ENCODE measurements at places on chromosomes 1 and 21.

- no peak for DNase-seq
Observed at GRCh38 chr1:163570071-163570470, 248.3 kb downstream of the NUF2 start.

DNA sequence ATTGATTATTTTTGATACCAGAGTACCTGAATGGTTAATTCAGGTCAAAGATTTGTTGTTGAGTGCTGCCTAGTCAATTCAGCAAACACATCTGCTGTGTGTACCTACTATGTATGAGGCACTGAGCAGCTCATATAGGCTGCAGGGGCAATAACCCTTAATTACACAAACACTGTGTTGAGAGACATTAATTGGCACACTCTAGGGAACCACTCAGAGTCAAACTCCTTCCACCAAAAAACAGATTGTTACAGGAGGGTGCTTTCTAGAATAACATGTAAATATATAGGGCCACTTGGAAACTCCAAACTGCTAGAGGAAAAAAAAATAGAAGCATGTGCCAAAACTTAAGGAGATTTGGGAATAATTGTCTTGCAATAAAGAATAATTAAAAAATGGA, 31.3 kb downstream of the UBE2U start:
- DNase-seq = no peak

- no peak for DNase-seq
Observed at GRCh38 chr1:89274411-89274857, 1.8 kb upstream of the GBP5 start.

- DNase-seq = no peak
Observed at GRCh38 chr1:247681288-247681897, 1.9 kb upstream of the OR13G1 start.

GRCh38 chr1:16172964-16173446, 17.1 kb upstream of the EPHA2 start:
- no peak for DNase-seq

DNA sequence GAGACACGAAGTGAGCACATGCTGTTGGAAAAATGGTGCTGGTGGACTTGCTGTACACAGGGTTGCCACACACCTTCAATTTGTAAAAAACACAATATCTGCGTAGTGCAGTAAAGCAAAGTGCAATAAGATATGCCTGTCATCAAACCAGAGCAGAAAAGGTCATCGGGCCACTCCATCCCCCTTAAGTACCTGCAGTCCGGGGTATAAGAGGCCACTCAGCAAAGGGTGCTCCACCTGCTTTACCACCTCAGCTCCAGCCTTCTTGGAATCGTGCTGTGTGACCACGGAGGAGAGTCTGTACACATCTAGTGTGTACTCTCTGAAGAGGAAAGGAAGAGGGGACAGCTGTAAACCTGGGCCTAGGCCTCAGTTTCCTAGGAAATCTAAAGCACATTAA, 10.9 kb downstream of the YARS1 start:
- no peak for DNase-seq

GRCh38 chr1:72137656-72138055, 144.7 kb downstream of the NEGR1 start:
- no peak for DNase-seq

GRCh38 chr21:37912616-37913015, 3.6 kb downstream of the KCNJ6 start:
- DNase-seq = no peak

DNA sequence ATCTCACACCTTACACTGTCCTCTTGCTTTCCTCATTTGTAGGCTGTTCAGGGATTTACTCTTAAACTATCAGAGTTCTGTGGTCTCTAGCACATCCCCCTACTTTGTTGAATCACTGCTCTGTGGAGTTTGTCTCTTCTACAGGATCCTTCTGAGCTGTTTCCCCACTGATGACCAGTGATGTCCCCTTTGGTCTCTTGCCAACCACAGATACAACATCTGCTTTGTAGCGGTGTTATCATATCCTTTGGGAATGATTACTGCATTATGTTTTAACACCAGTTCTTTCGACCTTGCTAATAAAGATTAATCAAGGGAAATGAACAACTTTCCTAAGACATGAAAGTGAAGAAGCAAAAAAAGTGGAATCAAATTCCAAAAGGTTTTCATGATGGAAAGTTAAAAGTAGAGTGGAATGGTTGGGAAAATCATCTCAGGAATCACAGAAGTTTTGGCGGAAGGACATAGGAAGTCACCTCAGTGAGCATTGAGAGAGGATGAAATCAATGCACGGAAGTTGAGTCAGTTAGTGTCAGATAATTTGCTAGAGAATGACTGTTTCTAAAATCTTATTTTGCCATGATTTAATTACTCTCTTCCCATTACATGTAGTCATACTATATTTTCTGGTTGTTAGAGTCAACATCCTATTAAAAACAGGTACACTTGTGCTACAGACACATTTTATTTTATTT, 11.2 kb downstream of the OR10K2 start:
- DNase-seq = no peak

DNA sequence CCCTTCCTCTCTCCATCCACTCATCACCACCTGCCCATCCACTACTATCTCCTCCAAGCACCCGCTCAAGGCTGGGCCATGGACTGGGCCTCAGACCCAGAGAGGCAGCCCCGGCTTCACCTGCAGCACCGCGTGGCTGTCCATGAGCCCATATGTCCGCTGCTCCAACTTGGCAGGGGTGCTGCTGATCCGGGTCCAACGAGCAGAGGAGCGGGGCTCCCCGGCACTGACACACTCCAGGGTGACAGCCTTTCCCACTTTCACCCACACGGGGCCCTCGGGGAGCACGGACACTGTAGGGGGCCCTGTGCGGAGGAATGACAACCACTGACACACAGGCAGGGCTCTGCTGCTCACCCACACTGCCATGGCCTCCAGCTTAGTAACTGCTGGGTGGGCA, 28.9 kb downstream of the LDLRAD2 start:
- no peak for DNase-seq

DNA sequence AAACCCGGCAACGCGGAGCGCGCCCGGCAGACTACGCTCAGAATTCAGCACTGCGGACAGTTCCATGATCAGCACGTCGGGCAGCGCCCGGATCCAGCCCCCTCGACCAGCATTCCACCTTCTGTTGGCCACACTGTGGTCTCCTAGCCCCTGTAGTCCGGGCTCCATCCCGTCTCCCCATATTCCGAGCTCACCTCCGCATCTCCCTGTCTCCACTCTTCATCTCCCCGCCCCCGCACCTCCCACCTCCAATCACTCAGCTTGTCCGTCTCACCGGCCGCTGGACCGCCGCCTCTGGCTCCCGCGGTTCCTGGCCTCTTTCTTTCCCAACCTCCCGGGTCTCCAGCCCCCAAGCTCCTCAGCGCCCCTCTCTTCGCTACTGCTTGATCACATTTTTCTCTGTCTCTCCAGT, 500 bp downstream of the EPHA10 start:
- no peak for DNase-seq

- no peak for DNase-seq
Observed at GRCh38 chr1:192485692-192486436, 89.7 kb upstream of the RGS1 start.

DNA sequence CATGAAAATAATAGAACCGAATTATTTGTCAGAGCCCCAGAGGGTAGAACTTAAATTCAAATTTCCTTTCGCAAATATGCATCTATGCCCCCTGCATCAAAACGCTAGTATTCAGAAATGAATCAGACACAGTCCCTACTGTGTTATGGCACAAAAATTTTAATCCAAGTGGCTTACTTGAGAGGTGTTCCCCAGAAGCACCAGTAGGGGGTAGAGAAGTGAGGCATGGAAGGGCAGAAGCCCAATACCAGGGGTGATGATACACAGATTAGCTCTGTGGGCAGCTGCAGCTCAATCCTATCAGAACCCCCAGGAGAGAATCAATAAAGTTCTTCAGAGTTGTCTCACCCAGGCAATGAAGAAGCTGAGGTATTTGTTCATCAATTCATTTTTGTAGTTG, 342.2 kb downstream of the OMA1 start:
- no peak for DNase-seq

DNA sequence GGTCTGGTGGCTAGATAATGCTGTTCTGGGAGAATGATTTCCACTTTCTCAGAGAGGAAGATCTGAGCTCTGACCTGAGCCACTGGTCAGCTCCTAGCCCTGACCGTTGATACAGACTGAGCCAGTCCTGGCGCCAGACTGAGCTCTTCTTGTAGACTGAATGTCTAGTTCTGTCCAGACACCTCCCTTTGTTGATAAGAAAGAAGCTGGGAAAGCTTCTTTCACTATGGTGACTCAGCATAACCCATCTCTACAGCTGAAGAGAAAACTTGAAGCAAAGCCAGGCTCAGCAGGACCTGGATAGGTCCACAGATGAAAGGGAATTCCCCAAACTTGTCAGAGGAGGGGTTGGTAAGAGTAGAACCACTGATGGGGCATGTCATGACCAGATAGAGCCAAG, 9.9 kb upstream of the TRABD2B start:
- no peak for DNase-seq

DNA sequence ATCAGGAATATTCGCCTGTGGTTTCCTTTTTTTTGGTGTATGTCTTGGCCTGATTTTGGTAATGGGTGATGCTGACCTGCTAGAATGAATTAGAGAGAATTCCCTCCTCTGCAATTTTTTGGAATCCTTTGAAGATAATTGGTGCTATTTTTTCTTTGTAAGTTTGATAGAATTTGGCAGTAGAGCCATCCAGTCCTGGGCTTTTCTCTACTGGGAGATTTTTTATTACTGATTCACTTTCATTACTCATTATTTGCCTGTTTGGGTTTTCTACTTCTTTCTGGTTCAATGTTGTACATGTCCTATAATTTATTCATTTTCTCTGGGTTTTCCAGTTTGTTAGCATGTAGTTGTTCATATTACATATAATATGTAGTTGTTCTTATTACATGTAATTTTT, 48.7 kb downstream of the NTMT2 start:
- DNase-seq = no peak

- no peak for DNase-seq
Observed at GRCh38 chr21:22476214-22476613, 1478.0 kb downstream of the NCAM2 start.

GRCh38 chr1:70318191-70318590, 36.3 kb downstream of the ANKRD13C start:
- no peak for DNase-seq

GRCh38 chr1:79737193-79737592, 730.7 kb upstream of the ADGRL4 start:
- DNase-seq = no peak

- DNase-seq = no peak
Observed at GRCh38 chr1:168917796-168918195, 188.7 kb upstream of the ATP1B1 start.

DNA sequence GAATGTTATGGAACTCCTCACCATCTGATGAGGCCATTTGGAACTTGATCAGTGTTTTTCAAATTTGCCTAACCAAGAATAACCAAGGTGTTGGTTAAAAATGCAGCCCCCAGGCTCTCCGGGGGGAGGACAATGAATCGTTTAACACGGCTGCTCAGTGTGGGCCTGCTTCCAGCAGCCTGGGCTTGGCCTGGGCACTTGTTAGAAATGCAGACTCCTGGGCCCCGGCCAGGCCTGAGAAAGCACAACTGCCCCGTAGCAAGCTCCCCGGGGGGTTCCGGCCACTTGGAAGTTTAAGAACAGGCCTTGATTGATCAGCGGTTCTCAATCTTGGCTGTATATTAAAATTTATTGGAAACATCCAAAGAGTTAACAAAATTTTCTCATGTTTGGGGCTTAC, 22.8 kb upstream of the C2CD2 start:
- DNase-seq = no peak

- no peak for DNase-seq
Observed at GRCh38 chr1:211511947-211512346, 20.0 kb upstream of the RD3 start.

DNA sequence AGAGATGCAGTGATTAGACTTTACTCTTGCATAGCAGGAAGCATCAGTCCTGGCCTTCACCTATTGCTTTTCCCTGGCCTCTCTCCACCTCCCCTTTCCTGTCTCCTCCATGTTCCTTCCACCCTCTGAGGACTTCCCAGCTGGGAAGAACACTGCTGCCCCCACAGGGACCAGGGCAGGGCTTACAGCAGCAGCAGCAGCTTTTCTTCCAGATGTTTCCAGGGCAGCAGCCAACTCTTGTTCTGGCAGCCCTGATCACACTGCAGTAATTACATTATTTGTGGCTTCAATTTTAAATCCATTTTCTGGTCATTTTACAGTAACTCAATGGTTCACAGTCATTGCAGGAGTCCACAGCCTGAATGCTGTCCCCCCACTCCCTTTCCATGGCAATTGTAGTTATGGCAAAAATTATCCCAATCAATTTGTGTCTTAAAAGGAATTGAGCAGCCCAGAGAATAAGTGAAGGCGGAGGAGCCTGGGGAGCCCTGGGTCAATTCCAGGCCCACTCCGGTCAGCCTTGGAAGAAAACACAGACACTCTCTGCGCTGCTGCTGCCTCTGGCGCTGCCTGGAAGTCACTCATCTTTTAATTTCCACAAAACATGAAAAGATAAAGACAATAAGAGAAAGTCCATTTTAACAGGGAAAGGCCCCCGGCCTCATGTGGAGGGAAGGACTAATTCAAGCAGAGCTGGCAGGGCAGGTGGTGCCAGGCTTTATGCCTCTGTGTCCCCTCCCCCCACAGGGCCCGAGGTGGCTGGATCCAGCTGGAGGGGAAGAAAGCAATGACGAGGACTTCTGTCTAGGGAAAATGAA, 148.6 kb downstream of the GRIK3 start:
- no peak for DNase-seq

DNA sequence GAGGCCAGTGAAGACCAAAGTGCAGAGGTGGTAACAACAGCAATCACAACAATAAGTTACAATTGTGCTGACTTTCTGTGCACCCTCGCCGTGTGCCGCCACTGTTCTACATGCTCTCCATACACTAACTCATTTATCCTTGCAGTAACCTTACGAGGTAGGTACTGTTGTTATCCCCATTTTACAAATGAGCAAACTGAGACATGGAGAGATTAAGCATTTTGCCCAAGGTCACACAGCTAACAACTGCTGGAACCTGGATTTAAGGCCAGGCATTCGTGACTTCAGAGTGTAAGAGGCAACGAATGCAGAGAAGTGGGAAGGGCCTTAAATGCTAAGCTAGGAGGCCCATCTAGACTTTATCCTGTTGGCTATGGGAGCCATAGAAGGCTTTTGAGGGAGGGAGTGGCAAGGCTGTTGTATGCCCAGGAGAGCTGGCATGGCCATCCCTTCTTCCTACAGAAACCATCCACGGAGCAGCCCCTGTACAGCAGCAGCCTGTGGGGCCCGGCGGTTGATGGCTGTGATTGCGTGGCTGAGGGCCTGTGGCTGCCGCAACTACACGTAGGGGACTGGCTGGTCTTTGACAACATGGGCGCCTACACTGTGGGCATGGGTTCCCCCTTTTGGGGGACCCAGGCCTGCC, 36.6 kb downstream of the AZIN2 start:
- DNase-seq = no peak

DNA sequence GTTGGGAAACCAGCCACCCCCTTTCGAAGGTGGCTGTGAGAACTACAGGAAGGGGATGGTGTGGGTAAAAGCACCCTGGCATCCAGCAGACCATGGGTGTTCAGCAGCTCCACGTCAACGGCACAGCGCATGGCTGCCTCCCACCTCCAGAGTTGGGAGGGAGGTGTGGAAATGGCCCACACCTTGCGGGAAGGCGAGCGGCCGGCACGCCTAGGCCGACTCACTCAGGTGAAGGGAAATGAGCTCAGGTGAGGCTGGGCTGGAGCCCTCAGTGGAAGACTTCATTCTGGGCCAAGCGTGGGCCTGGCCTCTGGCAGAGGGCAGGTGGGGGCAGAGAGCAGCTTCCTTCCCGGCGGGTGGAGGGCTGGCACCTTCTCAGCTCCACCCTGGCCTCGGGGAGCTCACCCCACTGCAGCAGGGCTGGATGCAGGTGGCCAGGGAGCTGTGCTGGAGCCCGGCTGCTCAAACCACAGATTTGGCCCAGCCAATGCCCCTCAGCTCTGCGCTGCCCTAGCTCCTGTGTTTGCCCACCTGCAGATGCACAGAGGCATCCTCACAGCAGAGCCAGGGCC, 24.8 kb upstream of the ALDH4A1 start:
- DNase-seq = no peak

GRCh38 chr1:217919683-217920388, 288.7 kb downstream of the SPATA17 start:
- no peak for DNase-seq

All from SIG-M5 (cell line).